Stimulated activated CD4-positive, alpha-beta T cell treated with anti-CD3 and anti-CD28 coated beads, Interleukin-15, amount 100 ng/mL, for 48 hours (primary cell): ENCODE measurements at places on chromosomes 3 and 15.

GRCh38 chr3:40044487-40044886, 235.1 kb downstream of the MYRIP start:
- no peak for DNase-seq

GRCh38 chr15:40333922-40334492, 6.7 kb downstream of the CCDC9B start:
- DNase-seq: no peak

- DNase-seq: no peak
Observed at GRCh38 chr15:22839046-22839695, 705 bp downstream of the NIPA2 start.

- no peak for DNase-seq
Observed at GRCh38 chr3:141126661-141127343, 75.7 kb downstream of the SPSB4 start.

DNA sequence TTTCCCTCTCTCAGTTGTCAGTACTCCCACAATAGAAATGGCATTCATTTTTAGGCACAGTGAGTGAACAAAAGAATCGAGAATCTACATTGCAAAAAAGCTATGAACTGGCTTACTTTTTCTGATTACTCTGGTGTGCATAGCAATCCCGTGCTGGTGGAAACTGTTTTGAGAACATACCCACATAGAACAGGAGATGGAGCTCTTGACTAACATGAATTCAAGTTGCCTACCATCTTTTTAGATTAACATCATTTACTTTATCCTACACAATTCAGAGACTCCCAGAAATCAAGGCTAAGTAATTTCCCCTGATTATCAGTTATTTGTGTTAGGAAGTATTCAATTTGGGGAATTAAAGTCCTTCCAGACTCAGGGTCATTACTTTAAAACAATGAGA, 326.6 kb downstream of the ARPP21 start:
- DNase-seq: no peak

- no peak for DNase-seq
Observed at GRCh38 chr3:153070511-153070868, 91.5 kb upstream of the RAP2B start.
